ENCODE measurements at places on chromosomes 13 and 19. TPM values are rescaled to one million over a fixed set of nuclear protein-coding genes. Genes with fewer than 3 reads are reported as not detected.

KIR3DL2 gene
- not detected for total RNA-seq

DNA sequence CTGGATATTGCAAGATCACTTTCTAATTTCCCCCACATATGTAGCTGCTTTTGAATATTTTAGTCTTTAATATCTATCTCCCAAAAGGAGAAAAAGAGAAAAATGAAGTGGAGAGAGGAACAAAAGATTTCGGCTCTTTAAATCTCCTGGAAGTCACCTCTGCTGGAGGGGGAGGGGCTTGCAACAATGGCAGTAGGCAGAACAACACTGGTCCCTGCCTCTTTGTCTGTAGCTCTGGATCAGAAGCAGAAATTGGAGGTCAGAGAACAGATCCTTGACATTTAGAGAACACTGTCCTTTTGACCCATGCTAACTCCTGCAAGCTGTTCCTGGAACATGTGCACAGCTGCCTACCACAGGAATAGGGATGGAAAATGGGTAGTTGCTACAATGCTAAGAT is 86.7 kb upstream of the GPR12 start:
- no peak for DNase-seq

SOX21 gene
- 44.7 TPM for total RNA-seq

- DNase-seq: no peak
These were observed 80.5 kb downstream of the FOXO1 start for GRCh38 chr13:40585911-40586471.

AMER2 gene
- 0.07 TPM for total RNA-seq

- no peak for DNase-seq
These were observed 287.1 kb downstream of the TBC1D4 start for GRCh38 chr13:75194717-75195462.

DNA sequence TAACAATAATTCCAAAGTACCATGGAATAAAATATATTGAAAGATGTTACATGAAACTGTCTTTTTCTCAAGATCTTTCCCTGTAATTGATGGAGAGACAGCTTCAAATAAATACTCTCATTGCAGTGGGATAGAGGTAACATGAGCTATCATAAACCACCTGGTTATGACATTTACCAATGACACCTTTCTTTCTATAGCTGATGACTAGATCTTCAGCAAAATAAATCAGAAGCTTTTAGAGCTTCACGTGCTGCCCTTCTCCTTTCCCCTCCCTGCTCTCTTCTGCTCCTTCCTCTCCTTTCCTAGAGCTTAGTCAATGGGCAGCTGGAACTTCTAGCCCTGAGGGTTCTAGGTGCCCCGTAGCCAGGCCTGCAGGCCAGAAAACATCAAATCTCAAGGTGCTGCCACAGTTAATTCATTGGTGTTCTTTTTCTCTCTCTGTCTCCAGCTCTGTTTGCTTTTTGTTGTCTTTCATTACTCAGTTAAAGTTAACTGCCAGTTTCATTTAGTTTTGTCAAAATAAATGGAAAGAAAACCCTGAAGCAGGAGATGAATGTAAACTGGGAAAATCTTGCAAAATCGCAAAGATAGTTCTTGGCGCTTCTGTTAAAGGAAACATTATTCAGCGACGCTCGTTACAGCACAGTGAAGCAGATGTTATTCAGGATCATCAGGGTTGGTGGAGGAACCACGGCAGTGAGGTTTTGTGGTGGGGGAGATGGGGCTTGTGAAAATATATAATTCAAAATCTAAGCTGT is 8.3 kb upstream of the METTL21C start:
- DNase-seq: no peak

- no peak for DNase-seq
These were observed 56.6 kb downstream of the TUBGCP3 start for GRCh38 chr13:112531263-112531794.

ZFP82 gene
- 16.4 TPM for total RNA-seq

GRCh38 chr19:30006207-30006606 is 64.2 kb downstream of the URI1 start:
- DNase-seq: no peak

- no peak for DNase-seq
These were observed 431 bp downstream of the FUT3 start for GRCh38 chr19:5850743-5851293.

LPAR6 gene
- total RNA-seq: 27.2 TPM

DNA sequence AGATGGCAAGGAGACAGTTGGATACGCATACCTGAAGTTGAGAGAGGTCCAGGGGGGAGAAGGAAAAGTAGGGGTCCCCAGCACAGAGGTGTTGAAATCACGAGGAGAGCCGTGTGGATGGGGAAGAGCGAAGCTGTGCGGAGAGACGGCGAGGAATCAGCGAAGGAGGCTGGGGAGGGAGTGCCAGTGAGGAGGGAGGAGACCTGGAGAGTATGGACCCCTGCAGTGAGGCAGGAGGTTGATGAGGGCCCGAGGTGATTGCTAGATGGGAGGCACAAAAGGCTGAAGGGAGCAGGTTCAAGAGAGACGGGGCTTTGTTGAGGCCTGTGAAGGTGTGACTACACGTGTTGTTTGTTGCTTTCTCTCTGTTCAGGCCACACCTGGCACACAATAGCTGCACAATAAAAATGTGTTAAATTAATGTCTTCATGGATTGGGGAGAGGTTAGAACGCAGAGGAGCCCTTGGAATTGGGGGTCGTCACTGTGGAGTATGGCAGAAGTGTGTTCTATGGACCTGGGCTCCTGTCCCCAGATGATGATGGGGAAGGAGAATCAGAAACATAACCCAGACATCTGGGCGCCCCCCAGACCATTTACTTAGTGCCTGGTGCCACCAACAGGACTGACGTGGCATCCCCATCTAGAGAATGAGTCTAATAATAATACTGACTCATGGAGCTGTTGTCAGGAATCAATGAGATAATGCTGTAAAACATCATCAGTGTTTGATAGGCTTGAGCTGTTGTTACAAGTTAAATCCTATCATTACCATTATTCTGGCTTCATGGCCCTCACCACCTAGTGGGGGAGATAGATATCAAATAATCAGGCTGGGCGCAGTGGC is 137.5 kb downstream of the SIPA1L3 start:
- DNase-seq: no peak

- no peak for DNase-seq
These were observed 2832.4 kb downstream of the PCDH9 start for GRCh38 chr13:64397701-64398100.

GRCh38 chr19:53132141-53132991 is at the start of gene ZNF415:
ZNF415 (minus strand) TSS chr19:53132910; CDS start chr19:53122676, 10,234 bp downstream.
- peak; percentile 81 for DNase-seq

- DNase-seq: peak; percentile 12
These were observed 427 bp downstream of the ZNF160 start for GRCh38 chr19:53102756-53103233.

- no peak for DNase-seq
These were observed 10.2 kb upstream of the CCDC97 start for GRCh38 chr19:41299755-41300089.

- DNase-seq: no peak
These were observed 4.2 kb downstream of the ADPRHL1 start for GRCh38 chr13:113448885-113449692.

DNA sequence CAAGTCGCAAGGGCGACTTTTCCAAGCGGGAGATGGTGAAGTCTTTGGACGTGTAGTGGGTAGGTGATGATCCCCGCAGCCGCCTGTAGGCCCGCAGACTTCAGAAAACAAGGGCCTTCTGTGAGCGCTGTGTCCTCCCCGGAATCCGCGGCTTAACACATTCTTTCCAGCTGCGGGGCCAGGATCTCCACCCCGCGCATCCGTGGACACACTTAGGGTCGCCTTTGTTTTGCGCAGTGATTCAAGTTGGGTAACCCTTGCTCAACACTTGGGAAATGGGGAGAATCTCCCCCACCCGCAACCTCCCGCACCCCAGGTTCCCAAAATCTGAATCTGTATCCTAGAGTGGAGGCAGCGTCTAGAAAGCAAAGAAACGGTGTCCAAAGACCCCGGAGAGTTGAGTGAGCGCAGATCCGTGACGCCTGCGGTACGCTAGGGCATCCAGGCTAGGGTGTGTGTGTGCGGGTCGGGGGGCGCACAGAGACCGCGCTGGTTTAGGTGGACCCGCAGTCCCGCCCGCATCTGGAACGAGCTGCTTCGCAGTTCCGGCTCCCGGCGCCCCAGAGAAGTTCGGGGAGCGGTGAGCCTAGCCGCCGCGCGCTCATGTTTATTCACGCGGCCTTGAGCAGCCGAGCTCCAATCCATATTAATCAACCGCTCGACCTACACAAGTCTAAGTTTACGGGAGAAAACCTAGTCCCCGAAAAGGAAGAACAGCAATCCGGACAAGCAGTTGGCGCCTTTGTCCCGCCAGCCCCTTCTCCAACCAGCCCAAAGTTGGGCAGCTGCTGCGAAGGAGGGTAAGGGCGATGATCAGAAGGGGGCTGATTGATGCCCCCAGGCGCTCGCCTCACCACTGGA is 9.9 kb downstream of the SOX21 start:
- no peak for DNase-seq

PSPN gene
- 4.3 TPM for total RNA-seq

DNA sequence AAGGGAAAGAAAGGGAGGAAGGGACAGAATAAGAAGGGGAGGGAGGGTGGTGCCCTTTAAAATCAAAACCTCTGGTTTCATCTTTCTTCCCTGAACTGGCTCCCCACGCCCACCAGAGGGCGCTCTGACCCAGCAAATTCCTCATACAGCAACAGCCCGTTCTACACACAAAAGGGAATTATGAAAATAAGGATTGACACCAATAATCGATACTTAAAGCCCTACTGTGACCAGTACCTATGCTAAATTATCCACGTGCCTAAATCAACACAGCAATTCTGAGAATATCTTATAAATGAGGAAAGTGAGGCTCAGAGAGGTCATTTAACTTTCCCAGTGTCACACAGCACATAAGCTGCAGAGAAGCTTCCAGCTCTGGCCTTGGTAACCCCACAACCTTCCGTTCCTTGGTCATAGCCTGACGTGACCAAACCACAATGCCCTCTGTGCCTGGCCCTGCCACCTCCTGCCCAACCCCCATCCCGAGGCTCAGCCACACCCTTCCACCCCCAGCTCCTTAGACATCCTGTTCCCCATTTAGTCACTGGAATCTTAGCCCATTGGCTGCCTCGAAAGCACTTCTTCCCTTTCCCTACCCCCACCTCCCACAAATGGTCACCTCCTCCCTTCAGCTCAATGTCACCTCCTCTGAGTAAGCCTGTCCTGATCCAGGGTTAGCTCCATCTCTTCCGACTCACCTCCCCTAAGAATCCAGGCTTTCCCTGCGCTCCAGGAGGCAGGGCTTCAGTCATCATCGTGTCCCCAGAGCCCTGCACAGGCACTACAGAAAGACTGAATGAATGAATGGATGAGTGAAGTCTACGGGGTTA is 34.2 kb upstream of the PNMA8B start:
- peak; percentile 50 for DNase-seq

- no peak for DNase-seq
These were observed 1917.4 kb downstream of the OLFM4 start for GRCh38 chr13:54945973-54946372.

DNA sequence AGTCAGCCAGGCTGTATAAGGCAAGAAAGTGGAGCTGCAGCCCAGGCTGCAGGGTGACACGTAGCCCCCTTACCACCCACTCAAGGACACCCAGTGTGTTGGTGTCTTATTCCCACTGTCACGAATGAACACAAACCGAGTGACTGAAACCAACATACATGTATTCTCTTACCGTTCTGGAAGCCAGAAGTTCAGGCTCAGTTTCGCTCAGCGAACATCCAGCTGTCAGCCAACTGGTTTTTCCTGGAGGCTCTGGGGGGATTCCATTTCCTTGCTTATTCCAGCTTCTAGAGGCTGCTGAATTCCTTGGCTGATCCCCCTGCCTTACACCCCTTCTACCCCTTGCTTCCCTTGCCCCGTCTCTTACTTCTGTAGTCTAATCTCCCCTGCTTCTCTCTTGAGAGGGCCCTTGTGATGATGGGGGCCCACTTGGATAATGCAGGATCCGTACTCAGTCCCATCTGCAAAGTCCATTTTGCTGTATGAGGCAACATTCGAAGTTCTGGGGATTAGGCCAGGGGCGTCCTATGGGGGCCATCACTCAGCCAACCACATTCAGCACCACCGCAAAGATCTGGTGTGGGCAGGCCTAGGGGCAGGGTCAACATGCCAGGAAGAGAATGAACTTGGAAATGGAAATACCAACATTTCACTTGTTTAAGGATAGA is 47.3 kb upstream of the MTIF3 start:
- DNase-seq: no peak

GRCh38 chr19:48249502-48250014 is 6.2 kb downstream of the CARD8 start:
- no peak for DNase-seq

GRCh38 chr19:33863436-33863835 is 66.8 kb downstream of the KCTD15 start:
- DNase-seq: no peak

DNA sequence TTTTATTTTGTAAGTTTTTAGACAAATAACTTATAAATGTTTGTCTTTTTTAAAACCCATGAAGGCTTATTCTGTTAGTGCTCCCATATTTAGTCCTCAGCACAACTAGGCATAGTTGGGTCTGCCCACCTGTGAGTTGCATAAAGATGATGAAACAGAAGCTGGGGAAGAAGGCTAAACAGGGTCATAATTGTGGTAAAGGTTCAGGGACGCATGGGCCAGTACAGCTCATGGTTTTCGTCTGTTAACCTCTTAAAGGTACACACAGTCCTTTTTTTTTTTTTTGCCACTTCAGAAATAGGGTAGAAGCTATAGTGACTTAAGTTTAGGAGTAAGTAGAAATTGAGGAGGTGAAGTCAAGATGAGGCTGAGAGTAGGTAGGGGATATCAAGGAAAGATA is 58.3 kb downstream of the TM9SF2 start:
- no peak for DNase-seq

DNA sequence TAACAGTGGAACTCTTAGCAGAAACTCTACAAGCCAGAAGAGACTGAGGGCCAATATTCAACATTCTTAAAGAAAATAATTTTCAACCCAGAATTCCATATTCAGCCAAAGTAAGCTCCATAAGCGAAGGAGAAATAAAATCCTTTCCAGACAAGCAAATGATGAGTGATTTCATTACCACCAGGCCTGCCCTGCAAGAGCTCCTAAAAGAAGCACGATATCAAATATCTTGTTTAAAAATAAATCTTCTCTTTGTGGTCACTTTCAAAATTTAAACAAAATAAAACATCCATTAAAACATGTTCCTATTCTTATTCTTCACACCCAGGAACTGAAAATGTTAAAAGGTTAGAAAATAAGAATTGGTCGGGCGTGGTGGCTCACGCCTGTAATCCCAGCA is 13.7 kb downstream of the MICU2 start:
- DNase-seq: no peak
